ENCODE measurements at places on chromosomes 16 and 17.

DNA sequence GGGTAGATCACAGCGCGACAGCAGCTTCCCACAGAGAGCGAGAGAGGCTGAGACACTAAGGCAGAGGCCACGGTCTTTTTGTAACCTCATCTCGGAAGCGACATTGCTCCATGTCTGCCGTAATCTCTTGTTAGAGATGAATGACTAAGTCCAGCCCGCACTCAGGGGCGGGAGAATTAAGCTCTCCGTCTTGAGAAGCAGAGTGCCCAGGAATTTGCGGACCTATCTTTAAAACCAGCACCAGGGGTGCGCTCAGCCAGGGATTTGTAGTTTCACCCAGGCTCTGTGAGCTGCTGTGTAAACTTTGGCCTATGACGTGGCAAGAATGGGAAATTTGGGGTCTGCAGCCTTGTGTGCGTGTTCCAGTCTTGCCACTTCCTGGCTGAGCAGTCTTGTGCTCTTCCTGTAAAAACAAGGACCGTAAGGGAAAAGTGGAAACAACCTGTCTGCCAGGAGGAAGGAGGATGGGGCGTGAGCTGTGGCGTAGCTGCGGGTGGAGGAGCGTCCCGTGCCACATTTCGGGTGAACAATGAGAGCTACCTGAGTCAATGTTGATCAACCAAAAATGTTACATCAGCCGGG, 16.0 kb upstream of the JPH3 start:
- no peak for DNase-seq

DNA sequence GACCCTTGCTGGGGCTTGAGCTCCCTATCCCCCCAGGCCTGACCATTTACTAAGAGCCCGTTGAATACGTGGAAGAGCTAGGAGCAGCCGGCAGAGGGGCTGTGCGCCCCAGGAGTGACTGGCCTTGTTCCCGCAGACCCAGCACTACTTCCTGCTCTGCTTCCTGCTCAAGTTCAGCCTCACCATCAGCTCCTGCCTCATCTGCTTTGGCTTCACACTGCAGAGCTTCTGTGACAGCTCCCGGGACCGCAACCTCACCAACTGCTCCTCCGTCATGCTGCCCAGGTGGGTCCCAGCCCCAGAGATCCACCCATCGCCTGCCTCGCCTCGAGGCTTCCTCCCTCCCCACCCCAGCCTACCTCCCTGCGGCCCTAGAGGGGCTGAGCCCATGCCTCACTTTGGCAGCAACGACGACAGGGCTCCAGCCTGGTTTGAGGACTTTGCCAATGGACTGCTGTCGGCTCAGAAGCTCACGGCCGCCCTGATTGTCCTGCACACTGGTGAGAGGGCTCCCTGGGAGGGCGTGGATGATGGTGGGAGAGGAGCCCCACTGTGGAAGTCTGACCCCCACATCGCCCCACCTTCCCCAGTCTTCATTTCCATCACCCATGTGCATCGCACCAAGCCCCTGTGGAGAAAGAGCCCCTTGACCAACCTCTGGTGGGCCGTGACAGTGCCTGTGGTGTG, 17.2 kb downstream of the CASKIN2 start:
- DNase-seq, result no peak

DNA sequence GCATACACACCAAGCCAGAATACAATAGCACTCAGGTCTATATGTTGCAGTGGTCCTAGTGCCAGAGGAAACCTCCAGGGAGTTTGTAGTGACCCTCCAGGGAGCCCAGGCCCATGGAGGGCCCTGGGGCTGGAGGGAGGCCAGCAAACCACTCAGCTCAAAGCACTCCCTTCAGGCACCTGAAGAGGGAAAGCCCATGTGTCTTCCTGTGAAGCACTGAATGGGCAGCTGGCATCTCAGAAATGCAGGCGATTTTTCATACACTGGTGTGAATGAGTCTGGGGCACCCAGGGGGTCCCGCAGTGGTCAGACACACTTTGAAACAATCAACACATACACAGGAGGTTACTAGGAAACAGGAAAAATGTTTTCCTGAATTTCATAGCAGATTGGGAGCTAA, 12.8 kb downstream of the TBC1D26 start:
- DNase-seq, result no peak

DNA sequence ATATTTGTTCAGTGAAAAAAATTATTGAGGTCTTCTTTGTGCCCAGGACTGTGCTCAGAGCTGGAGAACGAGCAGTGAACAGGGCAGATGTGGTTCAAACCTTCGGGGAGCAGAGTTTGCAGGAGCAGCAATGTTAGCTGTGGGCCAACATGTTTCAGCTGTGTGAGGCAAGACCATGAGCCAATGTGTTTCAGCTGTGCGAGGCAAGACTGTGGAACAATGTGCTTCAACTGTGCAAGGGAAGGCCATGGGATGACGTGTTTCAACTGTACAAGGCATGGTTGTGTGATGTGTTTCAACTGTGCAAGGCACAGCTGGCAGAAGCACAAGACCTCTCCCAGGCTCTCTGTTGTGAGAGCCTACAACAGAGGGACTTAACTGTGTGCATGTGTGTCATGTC, 35.2 kb upstream of the SDK2 start:
- no peak for DNase-seq

GRCh38 chr16:88500255-88500661, 47.2 kb downstream of the ZFPM1 start:
- no peak for DNase-seq

DNA sequence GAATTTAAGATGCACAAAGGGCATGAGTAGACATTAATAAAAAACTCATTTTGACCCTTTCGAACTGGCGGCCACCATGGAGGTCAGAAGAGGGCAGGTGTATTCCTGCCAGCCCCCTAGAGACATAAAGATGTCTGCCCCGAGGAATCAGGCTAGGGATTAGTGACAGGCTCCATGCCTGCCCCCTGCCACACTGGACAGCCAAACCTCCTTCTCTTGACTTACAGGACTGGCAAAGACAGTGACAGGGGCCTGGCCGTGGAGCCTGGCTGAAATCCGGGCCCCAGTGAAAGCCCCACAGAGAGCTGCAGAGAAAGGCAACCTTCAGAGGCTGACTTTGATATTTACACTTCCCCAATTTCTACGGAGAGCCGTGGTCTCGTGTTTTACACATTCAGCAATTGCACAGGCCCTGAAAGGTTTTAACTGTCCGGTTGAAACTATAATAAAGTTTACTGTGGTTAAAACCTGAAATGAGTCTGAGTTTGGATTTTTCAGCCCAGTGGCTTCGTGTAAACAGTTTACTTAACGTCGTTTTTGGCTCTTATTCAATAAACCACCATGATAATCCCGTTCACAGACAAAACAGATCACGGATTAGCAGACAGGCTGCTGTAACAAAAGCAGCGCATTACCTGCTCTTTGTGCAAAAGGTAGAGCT, 243.9 kb upstream of the MYOCD start:
- no peak for DNase-seq

- DNase-seq, result no peak
These were observed 15.9 kb upstream of the CLEC18C start for GRCh38 chr16:70157477-70158260.

DNA sequence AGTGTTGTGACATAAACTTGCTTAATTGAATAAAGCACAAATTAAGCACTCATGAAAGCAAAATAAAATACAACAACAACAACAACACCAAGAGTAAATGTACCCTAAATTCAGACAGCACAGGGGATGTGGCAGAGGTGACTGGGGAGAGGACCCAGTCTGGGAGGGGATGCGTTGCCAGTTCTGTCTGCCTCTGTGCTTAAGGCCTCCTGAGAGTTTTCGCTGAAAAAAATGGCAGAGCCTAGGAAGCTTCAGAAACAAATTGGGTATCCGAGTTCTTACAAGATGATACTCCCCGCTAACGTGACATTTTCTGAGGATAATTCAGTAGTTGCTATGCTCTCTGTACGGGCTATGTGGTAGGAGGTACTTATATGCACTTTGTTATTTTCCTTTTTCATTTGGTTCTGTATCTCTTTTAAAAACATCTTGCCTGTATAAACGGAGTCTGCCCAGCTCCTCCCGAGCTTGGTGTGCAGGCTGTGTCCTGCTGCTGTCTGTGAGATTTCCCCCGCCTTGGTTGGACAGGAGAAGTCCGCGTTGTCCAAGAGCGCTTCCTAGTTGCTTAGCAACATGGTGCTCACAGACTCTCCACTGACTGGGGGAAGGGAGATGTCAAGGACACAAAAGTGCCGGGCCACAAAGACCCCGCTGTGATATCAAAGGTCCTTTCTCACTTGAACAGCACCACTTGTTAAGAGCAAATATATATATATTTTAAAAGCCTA, 134.2 kb upstream of the CPHXL start:
- peak; percentile 65 for DNase-seq

DNA sequence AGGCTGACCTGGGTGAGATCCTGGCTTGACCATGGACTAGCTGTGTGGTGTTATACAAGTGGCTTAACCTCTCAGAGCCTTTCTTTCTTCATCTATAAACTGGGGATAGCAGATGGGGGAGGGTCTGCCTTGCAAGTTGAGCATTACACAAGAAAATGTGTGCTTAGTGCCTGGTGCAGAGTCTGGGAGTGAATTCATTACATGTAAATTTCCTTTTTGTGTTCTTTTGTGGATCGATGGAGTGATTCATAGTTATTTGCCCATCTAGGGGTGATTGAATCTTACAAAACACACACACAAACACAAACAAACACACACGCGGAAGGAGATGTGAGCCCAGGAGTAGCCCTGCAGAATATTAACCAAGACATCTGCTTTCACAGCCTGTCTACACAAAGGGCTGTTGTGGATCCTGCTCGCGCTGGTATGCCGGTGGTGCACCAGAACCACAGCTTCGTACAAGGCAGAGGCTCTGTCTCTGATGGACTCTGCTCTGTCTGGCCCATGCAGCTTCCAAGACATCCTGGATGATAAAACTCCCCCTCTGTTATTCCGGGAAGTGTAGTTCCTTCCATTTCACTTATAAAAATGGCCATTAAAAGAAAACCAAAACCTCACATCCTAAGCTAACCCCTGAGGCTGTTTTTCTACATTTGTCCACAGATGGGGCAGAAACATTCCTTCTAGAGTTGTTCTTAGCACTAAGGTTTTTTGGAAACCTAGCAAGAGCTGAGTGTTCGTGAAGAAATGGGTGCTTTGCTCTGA, 86.1 kb downstream of the UTP18 start:
- no peak for DNase-seq

GRCh38 chr17:55625521-55625920, 97.1 kb downstream of the TMEM100 start:
- no peak for DNase-seq

- DNase-seq, result no peak
These were observed 2.0 kb upstream of the METTL26 start for GRCh38 chr16:638034-638543.

- no peak for DNase-seq
These were observed 175.2 kb downstream of the KCNJ2 start for GRCh38 chr17:70344386-70345060.

DNA sequence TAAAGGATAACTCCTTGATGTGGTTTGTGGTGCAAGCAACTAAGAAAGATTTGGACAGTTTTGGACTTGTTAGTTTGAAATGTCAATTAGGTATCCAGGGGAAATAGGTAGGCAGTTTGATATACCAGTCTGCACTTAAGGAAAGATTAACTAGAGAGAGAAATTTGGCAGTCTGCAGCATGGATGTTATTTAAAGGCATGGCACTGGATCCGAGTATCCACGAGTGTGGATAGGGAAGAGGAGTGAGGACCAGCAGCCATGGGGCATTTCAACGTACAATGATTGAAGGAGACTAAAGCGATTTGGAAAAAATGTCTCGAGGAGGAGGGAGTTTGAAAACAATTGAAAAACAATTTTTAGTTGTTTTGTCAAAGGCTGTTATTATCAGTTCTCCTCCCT, 117.4 kb downstream of the NLK start:
- DNase-seq, result no peak

DNA sequence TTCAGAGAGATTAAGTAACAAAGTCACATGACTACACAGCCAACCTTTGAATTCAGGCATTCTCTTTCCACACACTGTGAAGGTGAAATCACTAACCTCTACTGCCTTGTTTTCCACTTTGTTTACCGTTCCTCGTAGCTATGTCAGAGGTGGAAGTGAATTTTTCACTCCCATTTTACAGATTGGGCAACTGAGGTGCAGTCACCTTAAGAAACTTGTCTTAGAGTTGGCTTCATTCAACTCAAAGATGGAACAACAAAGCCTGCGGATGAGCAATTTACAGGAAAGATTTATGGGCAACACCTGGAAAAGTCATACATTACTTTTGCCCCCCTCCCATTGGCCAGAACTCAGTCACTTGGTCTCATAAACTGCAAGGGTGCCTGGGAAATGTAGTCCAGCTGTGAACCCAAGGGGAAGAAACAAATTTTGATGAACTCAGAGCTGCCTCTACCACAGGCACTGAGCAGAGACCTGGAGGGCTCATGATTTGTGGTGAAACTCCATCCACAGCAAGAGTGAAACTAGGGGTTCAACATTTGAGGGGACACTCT, 784.6 kb upstream of the EEF2KMT start:
- no peak for DNase-seq

DNA sequence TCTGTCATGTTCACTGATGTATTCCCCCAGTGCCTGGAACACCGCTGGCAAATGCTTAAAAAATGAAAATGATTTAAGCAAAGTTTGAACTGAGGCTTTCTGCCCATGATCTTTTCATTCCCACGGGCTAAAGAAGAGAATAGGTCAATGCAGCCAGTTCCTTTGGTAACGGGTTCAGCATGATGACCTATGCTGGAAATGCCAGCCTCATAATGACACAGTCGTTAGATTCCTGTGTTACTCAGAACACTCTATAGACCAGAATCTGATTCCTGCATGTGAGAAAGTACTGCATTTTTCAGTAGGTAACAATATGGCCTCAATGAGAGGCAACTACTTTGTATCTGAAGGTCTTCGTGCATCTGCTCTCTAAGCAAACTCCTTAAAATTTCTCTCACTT, 19.1 kb upstream of the LIMD2 start:
- DNase-seq, result no peak

- DNase-seq, result no peak
These were observed 4.8 kb downstream of the SLC38A7 start for GRCh38 chr16:58679763-58680162.

- no peak for DNase-seq
These were observed 119.5 kb downstream of the IRF8 start for GRCh38 chr16:86018487-86018886.

DNA sequence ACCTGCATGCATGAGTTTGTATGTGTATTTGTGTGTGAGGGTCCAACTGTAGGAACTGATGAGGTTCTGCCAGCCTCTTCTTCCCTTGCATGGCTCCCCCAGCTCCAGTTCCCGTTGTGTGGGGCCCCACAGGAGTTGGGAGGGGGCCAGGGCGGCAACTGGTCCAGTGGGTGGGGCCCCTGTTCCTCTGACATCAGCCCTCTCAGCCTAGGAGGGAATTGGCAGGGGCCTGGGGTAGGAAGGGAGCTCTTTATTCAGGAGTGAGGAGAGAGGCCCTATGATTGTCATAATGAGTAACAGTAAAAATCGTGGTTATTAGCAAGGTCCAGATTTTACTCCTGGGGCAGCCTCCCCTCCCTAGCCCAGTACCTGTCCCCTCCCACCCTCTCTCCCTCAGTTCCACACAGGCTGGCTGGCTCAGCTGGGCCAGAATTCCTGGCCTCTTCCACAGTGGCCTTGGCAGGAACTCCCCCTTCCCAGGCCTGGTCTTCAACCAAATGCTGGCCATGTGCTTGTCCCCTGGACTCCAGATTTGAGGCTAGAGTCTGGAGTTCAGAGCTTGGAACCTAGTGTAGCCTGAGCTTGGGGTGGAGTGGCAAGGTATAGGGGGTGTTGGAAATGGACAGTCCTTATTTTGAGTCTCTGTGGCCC, 18.9 kb downstream of the RARA start:
- DNase-seq, result no peak

GRCh38 chr17:1212946-1213345, 33.2 kb upstream of the ABR start:
- DNase-seq, result no peak

GRCh38 chr16:75012380-75013081, 13.7 kb downstream of the ZNRF1 start:
- no peak for DNase-seq

Data from NCI-H524 treated with DMSO at 0.1 percent for 48 hours (cell line).